ENCODE measurements at places on chromosomes 16 and 17. TPM values are rescaled to one million over a fixed set of nuclear protein-coding genes. Genes with fewer than 3 reads are reported as not detected.

GRCh38 chr17:47848198-47848513 lies 2.8 kb downstream of the SP6 start:
- DNase-seq: no peak

GRCh38 chr16:68987734-68988457 lies 117.6 kb upstream of the HAS3 start:
- no peak for DNase-seq

- no peak for DNase-seq
These were observed 569 bp upstream of the RABEP2 start for GRCh38 chr16:28925386-28926228.

G6PC1 gene
- total RNA-seq: not detected

GRCh38 chr16:24729951-24730815 lies 732 bp downstream of the TNRC6A start:
- no peak for DNase-seq

DNA sequence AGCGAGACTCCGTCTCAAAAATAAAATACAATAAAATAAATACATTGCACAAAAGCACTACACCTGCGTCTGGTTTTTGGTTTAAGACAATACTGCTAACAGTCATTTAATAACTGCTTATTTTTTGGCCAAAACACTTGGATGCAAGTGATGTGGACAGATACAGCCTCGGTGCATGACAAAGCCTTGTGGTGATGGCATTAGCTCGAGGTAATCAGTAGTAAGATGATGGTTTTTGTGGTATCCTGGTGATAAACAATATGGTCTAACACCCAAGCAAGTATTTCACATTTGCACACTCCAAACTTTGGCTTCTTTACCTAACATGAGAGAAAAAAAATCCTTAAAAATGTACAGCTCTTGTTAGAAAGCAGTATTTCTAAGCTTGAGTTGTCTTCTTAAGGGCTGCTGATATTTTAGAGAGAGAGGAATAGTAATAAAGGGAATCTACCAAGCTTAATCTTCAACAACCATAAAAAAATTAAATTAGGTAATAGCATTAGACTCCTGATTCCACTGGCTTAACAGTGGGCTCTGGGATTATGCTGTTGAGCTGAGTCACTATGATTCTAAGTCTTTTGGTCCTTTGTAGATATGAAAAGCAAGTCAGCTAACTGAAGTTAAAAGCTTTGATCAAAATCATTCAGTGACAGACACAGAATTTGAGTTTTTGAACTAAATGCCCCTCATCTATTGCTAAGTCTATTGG lies 111.1 kb downstream of the VPS53 start:
- DNase-seq: no peak
